ENCODE measurements at places on chromosomes 6 and 20.
A peak's percentile ranks its signal among the peaks of the same experiment; 100 is the strongest.

DNA sequence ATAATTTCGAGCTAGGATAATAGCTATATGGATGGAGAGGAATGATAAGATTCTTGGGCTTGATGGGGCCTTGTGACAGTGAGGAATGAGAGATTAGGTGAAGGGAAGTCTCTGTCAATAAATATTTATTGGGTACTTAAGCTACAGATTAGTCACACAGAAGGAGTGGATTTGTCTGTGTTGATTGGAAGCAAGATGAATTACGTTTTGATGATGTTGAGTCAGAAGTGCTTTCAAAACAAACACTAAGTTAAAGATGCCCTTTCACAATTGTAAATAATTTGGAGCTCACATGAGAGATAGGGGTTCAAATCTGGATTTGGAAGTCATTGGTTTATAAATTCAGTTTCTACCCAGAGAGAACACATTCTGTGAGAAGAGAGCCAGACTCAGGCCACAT lies 834.2 kb downstream of the KIF16B start:
- no peak for DNase-seq

GRCh38 chr20:25992146-25992545 lies 295.5 kb upstream of the ZNF337 start:
- DNase-seq = no peak

- DNase-seq = no peak
Observed at GRCh38 chr20:16020971-16021370, 552.3 kb downstream of the KIF16B start.

DNA sequence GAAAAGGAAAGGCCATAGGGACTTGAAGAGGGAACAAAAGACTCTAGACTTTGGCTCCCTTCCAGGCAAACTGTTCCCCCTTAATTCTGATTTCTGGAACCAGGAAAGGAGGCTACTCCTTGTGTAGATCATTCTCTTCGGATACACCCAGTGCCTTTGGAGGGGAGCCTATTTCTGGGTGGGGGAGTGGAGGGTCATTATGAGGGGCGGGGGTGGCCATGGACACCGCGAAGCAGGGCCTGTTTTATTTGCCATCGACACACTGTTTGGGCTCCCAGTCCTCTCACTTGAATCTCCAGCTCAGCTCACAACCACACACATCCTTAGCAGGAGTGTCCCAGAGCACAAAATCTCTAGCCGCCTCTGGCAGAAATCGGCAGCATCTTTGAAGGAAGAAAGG lies 132.3 kb downstream of the PXDC1 start:
- DNase-seq = no peak

GRCh38 chr6:6003621-6004366 lies 2.9 kb downstream of the NRN1 start:
- DNase-seq = no peak

DNA sequence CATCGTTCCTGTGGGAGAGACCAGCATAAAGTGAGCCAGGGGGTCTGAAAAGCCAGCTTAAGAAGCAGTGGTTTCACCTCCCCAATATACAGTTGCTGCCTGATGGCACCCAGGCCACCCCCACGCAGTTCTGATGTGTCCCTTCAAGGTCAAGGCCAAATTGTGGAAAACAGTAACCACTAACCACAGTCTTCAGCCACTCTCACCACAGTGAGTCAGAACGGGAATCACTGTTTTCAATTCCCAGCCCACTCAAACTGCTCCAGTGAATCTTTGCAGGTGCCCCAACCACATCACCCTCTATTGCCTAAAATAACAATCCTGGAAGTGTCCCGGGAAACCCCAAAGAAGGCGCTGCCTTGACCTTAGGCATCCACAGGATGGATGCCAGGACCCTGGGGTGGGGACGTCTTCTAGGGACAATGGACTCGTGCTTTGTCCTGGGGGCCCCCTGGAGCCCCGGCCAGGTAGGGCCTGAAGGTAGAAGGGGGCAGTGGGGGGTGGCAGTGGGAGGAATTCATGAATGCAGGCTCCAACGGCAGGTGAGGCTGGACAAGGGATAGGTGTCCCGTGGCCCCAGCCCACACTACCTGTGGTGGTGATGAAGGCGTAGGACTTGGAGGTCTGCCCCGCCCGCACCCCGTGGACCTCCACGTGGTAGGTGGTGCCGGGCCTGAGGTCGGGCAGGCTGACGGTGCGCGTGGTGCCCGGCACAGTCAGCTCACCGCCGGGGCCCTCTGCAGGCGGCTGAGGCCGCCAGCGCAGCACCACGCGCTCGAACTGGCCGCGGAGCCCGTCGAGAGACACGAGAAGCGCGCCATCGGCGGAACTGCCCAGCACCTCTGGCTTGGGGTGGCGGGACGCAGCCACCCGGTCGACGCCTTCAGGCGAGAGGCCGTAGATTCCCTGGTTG lies 22.2 kb downstream of the TNXB start:
- no peak for DNase-seq

GRCh38 chr20:38844963-38845362 lies 39.5 kb downstream of the PPP1R16B start:
- no peak for DNase-seq

DNA sequence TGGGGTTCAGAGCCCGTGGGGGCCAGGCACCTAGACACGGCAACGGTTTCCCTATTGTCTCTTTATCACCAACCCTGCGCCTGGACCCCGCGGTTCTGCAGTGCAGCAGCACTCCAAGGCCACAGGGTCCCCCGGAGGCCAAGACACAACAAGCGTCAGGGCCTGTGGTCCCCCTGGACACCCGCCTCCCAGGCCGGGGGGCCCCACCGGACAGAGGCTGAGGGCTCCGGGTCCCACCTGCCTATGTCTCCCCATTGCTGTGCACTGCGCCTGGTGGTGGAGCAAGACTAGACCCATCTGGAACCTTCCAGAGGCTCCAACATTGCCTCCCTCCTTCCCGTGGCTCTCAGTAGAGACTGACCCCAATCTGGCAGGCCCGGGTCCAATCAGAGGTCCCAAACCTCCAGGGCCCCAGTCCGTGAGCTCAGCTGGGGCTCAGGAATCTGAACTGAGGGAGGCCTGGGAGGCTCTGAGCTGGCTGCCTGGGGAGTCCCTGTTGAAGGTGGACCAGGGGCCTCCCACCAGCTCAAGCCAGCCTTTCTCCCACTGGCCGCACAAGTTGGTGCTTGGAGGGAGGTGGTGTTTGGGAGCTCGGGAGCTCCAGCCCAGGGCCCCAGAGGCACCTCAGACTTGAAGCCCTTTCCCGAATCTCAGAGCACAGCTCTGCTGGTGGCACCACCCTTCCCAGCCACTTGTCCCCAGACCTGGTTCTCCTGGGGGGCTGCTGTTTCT lies 8.8 kb downstream of the GATA5 start:
- no peak for DNase-seq

- DNase-seq = no peak
Observed at GRCh38 chr20:50532221-50532620, 22.0 kb downstream of the PTPN1 start.

DNA sequence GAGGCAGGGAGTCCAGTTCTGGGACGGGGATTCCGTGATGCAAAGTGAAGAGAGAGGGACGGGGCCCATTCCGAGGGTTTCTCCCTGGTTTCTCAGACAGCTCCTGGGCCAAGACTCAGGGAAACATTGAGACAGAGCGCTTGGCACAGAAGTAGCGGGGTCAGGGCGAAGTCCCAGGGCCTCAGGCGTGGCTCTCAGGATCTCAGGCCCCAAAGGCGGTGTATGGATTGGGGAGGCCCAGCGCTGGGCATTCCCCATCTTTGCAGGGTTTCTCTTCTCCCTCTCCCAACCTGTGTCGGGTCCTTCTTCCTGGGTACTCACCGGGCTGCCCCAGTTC lies 35.9 kb upstream of the HLA-G start:
- no peak for DNase-seq

GRCh38 chr6:73236144-73236750 lies 11.0 kb upstream of the KHDC1L start:
- DNase-seq = peak; percentile 83

DNA sequence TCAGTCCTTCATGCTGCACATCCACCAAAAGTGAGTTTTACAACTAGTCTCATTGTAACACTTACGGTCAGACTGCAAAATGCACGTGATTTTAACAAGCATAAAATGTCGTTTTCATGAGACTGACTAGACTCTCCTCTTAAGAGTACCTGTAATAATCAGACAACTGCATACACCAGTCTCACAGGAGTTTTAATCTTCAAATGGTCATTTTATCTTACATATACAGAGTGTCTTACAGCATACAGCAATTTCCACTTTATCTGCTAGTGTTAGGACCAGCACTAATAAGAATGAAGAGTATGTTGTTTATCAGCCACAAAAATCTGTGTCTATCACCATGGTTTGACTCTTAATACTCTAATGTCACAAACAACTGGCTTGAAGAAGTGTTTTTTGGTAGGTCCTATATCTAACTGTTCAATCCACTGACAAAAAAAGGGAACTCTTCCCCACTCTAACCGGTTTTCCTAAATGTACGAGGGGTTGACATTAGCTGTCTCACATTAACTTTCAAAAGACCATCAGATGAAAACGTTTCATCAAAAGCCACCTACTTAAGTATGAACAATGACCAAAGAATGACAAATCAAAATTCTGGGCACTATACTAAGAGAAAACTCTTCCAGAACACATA lies 1.5 kb upstream of the ASF1A start:
- no peak for DNase-seq

DNA sequence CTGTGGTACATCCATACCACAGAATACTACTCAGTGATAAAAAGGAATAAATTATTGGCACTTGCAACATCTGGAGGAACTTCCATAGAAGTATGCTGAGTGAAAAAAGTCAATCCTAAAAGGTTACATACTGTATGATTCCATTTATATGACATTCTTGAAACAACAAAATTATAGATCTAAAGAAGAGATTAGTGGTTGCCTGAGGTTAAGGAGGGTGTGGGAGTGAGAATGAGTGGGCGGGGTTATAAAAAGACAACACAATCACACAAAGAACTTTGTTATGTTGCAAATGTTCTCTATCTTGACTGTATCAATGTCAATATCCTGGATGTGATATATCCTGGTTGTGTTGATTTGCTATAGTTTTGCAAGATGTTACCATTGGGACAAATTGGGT lies 21.2 kb downstream of the SNRPB start:
- no peak for DNase-seq

DNA sequence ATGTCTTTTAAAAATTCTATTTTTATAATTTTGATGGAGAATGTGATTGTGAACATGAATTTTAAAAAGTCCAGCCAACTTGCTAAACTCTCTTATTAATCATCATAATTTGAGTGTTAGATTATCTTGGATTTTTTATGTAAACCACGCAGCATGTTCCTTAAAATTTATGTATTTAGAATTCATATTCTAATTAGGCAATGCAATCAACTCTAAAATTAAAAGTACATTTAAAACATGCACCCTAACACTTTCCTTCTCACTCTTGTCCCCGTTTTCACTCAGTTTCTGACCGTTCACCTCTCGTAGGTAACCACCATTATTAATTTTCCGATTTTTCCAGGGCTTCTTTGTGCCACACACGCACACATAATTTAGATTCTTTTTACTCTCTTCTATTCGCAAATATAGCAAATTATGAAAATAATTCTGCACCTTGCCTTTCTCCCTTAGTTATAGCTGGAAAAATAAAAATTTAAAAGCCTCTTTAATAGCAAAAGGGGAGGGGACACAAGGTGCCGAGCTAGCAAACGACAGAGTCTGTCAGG lies 329 bp upstream of the ZKSCAN3 start:
- no peak for DNase-seq

DNA sequence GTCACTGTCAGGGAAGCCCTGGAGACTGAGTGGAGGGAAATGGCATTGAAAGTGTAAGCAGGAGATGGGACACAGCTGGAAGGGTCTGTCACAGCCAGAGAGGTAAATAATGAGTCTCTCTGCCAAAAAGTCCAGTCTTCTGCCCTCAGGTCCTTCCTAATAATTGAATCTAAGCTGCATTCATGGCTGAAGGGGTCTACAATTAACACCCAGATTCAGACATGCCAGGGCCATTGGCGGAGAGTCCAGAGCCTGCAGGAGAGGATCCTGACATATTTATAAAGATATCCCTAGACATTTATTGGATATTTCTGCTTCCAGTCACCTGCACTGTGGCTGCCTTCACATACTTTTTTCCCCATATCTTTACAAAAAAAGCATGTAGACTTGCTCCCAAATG lies 89.0 kb downstream of the LRFN2 start:
- no peak for DNase-seq

DNA sequence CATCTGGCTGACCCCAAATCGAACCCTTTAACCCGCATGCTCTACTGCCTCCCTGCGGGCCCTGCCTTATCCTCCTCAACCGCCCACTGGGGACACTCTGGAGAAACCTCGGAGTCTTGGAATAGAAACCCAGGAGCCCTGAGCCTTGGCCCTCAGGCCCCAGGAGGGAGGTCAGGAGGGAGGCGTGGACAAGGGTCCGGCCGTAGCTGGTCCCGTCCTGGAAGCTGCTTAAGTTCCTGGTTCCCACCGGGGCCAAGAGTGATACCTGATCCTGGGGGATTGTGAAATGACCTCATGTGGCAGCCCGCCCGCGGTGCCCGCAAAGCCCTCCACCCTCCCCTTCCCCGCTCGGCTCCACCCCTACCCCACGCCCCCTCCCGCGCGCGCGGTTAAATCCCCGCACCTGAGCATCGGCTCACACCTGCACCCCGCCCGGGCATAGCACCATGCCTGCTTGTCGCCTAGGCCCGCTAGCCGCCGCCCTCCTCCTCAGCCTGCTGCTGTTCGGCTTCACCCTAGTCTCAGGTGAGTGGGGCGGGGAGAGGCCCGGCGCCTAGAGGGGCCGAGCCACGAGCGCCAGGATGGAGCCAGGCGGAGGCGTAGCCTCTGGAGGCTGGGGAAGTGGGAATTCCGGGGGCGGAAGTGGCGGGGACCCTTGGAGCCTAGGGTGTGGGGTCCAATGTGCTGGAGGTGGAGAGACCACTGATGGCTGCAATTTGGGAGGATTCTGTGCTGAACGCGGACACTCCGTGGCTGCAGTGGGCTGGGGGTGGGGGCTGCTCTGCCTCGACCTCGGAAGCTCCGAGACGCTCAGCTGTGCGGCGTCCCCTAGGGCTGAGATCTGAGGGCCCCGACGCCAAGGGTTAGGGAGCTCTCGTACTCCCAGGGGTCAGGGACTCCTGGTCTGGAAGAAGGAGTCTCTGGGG lies at the start of gene WFDC2:
Gene WFDC2, plus strand, starts transcription at position 418 of the 926 bp plus-strand sequence. Its CDS starts 29 bp downstream, at position 447.
- DNase-seq = no peak

DNA sequence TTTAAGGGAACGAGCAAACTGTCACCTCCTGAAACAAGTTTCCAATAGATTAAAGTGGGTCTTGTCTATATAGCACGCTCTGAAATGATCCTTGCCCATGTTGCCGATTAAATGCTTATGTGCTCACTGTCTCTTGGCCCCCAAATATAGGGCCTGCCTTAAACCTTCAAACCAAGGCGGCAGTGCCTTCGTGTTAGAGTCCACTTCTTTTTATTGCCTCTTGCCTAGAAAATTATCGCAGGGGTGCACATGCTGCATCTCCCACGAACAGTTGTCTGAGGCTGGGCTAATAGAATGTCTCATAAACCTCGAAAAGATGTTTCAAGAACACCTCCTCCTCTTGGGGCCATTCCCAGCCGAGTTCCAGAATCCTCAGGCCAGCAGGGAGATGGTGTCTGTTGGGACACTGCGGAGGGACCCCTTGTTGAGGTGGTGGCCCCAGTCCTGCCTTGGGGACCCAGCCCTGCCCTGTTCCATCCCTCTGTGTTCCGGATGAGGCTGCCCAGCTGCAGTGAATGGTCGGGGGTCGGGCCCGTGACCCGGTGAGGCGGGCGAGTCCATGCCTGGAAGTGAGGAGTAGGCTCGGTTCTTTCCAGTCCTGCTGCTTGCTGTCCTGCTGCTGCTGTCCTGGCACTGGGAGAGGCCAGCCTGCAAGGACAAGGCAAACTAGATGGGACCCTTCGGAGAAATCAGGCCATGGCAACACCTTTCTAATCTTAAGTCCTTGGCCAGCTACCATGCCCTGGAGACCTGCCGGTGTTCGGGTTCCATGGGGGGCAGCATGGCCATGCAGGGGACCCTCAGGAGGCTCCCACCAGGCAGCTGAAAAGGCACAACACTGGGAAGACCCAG lies 34.7 kb upstream of the SLCO4A1 start:
- no peak for DNase-seq

- DNase-seq = no peak
Observed at GRCh38 chr20:37759052-37759553, 65.3 kb downstream of the CTNNBL1 start.

All from AG04449 (cell line).